ENCODE measurements at places on chromosomes 12 and 14. TPM values are rescaled to one million over a fixed set of nuclear protein-coding genes. Genes with fewer than 3 reads are reported as not detected.

SPSB2 gene
- total RNA-seq, result 2.2 TPM

CGRRF1 gene
- 12.3 TPM for total RNA-seq

GSG1 gene
- total RNA-seq, result not detected

RNF41 gene
- 31.4 TPM for total RNA-seq

GPRC5D gene
- total RNA-seq, result not detected

NRL gene
- total RNA-seq, result 2.5 TPM

All from activated T-helper 17 cell treated with anti-CD3 and anti-CD28 coated beads, Interleukin-2, amount 50 U/mL, for 72 hours (primary cell).